ENCODE measurements at places on chromosomes 12 and 14. TPM values are rescaled to one million over a fixed set of nuclear protein-coding genes. Genes with fewer than 3 reads are reported as not detected.

- H3K27ac ChIP-seq, result no peak overlapping the region
- no peak for DNase-seq
- no peaks in the 10 kb centered on the region for H3K36me3 ChIP-seq
- peaks cover 11% of the 10 kb centered on the region for H3K4me1 ChIP-seq
- no peaks in the 10 kb centered on the region for H3K27me3 ChIP-seq
- no peak overlapping the region for H3K4me3 ChIP-seq
Measured at GRCh38 chr12:83958997-83959396, 953.6 kb downstream of the SLC6A15 start.

The HOXC13 gene
- total RNA-seq, result not detected

DNA sequence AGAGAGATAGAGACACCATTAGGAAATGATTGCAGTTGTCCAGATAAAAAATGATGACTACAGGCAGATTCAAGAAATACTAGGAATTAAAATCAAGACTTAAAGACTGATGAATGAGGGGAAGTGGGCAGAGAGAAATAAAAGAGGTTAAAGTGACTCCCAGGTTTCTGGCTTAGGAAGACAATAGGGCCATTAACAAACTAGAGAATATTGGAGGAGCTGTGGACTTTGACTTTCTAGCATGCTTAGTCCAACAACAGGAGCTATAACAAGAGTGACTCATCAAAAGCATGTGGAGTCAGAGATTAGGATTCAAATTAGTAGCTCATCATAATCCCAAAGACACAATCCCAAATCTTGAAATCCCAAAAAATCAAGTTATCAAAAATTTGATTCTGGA is 101.5 kb downstream of the BMP4 start:
- H3K27ac ChIP-seq, result no peak overlapping the region
- H3K4me3 ChIP-seq, result no peak overlapping the region
- peaks cover 1% of the 10 kb centered on the region for H3K36me3 ChIP-seq
- H3K27me3 ChIP-seq, result peaks cover 2% of the 10 kb centered on the region
- peaks cover 17% of the 10 kb centered on the region for H3K4me1 ChIP-seq

DNA sequence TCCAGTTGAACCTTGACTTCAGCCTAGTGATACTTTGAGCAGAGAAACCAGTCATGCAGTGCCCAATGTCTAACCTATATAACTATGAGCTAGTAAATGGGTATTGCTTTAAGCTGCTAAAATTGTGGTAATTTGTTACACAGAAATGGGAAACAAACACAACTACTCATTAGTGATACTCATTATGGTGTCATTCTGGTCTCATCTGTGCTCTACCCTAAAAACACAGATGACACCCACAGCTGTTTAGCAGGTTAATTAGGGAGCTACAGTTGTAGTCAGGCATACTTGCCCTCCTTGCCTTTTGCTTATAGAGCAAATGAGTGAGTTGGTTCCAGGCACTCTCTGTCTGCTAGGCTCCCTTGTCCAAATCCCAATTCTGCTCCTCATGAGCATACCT is 50.0 kb upstream of the ATF7IP start:
- no peak for DNase-seq
- no peak overlapping the region for H3K4me3 ChIP-seq
- H3K4me1 ChIP-seq, result no peaks in the 10 kb centered on the region
- H3K27ac ChIP-seq, result no peak overlapping the region
- no peaks in the 10 kb centered on the region for H3K27me3 ChIP-seq

DNA sequence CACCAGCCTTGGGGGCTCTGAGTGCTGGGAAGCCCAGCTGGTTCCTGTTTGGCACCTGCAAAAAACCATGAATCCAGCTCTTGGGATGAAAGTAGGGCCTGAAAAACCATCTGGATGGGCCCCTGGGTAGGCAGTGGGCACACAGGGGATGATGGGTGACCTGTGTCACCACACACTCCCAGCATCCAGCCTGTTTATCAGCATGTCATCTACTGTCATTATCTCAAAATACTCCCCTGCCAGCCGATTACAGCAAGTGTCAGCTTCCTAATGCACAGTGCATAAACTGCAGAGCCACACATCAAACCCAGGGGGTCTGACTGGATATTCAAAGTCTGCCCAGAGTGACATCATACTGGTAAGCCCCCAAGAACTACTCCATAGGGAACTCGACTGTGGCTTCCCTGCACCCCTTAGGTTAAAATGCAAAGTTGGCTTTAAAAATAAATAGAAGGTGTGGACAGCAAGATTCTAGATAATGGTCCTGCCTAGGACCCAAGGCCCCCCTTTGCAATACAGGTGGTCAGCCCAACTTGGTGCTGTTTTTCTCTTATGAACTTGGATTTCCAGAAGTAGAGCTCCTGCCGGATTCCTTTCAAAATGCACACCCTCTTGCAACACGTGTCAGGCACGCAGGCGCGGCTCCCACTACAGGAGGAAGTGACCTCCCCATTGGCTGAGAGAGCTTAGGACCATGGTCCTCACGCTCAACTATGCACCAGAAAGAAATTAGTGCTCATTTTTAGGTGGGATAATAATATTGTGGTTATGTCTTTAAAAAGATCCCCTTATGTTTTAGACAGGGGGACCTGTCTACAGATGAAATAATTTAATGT is 94.1 kb downstream of the GCH1 start:
- H3K36me3 ChIP-seq, result no peaks in the 10 kb centered on the region
- no peak overlapping the region for H3K4me3 ChIP-seq
- peak; percentile 46 for DNase-seq
- H3K4me1 ChIP-seq, result no peaks in the 10 kb centered on the region
- peaks cover 30% of the 10 kb centered on the region for H3K27me3 ChIP-seq
- H3K27ac ChIP-seq, result no peak overlapping the region

The JKAMP gene
- total RNA-seq, result 47.6 TPM

Measured in osteocyte (in vitro differentiated cells).